ENCODE measurements at places on chromosomes 1 and 21.

DNA sequence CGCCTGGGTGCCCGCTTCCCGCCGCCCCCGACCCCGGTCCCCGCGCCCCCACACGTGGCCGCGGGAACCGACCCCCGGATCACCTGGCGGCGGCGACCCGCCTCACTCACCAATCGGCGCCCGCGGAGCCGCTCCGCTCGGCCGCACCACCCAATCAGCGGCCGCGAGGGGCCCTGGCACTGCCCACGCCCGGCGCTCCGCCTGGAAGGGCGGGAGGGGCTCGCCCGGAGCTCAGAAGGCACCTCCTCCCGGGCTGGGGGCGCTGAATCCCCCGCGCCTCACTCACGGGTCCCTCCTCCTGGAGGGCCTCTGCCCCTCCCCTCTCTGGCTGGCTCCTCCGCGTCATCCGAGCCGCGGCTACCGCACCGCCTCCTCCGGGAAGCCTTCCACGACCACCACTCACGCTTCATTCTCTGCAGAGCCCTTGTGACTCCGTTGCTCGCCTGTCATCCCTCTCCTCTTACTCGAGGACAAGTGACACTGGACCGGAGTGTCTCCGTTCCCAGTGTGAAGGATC lies 374 bp downstream of the SH2D5 start:
- peaks cover 27% of the 10 kb centered on the region for H3K4me1 ChIP-seq
- peaks cover 67% of the 10 kb centered on the region for H3K27me3 ChIP-seq
- H3K4me3 ChIP-seq: peak overlapping the region; percentile 83
- H3K27ac ChIP-seq: no peak overlapping the region
- H3K36me3 ChIP-seq: peaks cover 2% of the 10 kb centered on the region
- peak; percentile 83 for DNase-seq

- peak overlapping the region; percentile 54 for H3K4me3 ChIP-seq
- peaks cover 31% of the 10 kb centered on the region for H3K4me1 ChIP-seq
- no peak for DNase-seq
- peak overlapping the region; percentile 97 for H3K27ac ChIP-seq
- H3K36me3 ChIP-seq: peaks cover 38% of the 10 kb centered on the region
Measured at GRCh38 chr1:112688781-112689193, 14.3 kb downstream of the MOV10 start.

GRCh38 chr1:228218513-228219244 lies 10.8 kb downstream of the OBSCN start:
- no peaks in the 10 kb centered on the region for H3K4me1 ChIP-seq
- DNase-seq: no peak
- peaks cover 55% of the 10 kb centered on the region for H3K36me3 ChIP-seq
- peaks cover 4% of the 10 kb centered on the region for H3K27me3 ChIP-seq
- H3K4me3 ChIP-seq: no peak overlapping the region

GRCh38 chr1:168665975-168666374 lies 63.0 kb downstream of the DPT start:
- H3K4me3 ChIP-seq: no peak overlapping the region
- no peaks in the 10 kb centered on the region for H3K36me3 ChIP-seq
- DNase-seq: no peak
- no peaks in the 10 kb centered on the region for H3K4me1 ChIP-seq
- peaks cover 4% of the 10 kb centered on the region for H3K27me3 ChIP-seq

GRCh38 chr1:192703283-192704206 lies 67.6 kb downstream of the RGS13 start:
- H3K4me3 ChIP-seq: no peak overlapping the region
- H3K4me1 ChIP-seq: peaks cover 5% of the 10 kb centered on the region
- H3K36me3 ChIP-seq: no peaks in the 10 kb centered on the region
- H3K27ac ChIP-seq: no peak overlapping the region
- H3K27me3 ChIP-seq: no peaks in the 10 kb centered on the region

Measured in nephron progenitor cell (in vitro differentiated cells).